ENCODE measurements at places on chromosomes 7 and 10.

DNA sequence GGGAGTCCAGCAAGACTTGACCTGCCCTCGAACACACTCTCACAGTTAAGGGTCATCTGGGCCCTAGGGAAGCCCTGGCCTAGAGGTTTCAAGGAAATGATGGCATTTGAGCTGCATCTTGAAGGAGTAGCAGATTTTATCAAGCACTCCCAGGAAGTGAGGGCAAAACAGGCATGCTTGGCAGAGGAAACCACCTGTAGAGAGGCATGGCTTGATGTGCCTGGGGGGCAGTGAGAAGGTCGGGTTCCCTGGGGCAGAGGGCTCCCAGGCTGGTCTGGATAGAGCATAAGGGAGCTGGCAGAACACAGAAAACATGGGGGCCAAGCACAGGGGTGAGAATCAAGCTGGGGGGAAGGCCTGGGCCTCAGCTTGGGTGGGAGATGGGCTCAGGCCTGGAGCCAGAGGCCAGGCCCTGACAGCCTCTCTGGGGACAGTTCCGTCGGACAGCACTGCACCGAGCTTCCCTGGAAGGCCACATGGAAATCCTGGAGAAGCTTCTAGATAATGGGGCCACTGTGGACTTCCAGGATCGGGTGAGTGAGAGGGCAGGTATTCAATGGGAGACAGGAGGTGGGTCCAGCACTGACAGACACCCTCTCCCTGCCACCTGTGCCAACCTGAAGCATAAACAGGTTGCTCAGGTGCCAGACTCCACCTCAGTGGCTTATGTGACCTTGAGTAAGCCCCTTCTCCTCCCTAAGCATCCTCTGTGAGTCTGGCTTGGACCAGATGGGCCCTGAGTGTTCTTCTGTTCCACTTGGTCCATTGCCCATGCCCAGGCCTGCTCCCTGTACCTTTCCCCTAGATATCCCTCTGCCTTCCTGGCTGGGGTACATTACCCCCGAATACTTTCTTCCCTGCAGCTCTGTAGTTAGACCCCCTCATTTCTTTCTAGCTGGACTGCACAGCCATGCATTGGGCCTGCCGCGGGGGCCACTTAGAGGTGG lies 3.5 kb upstream of the HOGA1 start:
- no peak for DNase-seq

GRCh38 chr10:34654211-34654610 lies 160.9 kb downstream of the PARD3 start:
- DNase-seq: no peak

DNA sequence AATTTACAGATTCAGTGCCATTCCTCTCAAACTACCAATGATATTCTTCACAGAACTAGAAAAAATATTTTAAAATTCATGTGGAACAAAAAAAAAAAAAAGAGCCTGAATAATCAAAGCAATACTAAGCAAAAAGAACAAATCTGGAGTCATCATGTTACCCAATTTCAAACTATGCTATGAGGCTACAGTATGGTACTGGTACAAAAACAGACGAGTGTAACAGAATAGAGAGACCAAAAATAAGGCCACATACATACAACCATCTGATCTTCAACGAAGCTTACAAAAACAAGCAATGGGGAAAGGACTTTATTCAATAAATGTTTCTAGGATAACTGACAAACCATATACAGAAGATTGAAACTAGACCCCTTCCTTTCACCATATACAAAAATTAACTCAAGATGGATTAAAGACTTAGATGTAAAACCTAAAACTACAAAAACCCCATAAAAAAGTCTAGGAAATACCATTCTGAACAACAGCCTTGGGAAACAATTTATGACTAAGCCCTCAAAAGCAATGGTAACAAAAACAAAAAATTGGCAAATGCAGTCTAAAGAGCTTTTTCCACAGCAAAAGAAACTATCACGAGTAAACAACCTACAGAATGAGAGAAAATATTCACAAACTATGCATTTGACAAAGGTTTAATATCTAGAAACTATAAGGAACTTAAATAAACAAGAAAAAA lies 207.7 kb downstream of the PTN start:
- DNase-seq: no peak

GRCh38 chr7:98202367-98203195 lies 8.7 kb upstream of the BHLHA15 start:
- peak; percentile 89 for DNase-seq

GRCh38 chr7:113392841-113393540 lies 274.6 kb upstream of the SMIM30 start:
- no peak for DNase-seq

Measured in hematopoietic multipotent progenitor cell treated with erythropoietin and hydrocortisone succinate and interleukin-3 and kit ligand, for 4 days (in vitro differentiated cells).